ENCODE measurements at places on chromosomes 12 and 14.
A peak's percentile ranks its signal among the peaks of the same experiment; 100 is the strongest.

GRCh38 chr12:84276215-84276614, 636.4 kb downstream of the SLC6A15 start:
- DNase-seq, result no peak

GRCh38 chr14:104350463-104351185, 212.2 kb downstream of the KIF26A start:
- DNase-seq, result no peak

DNA sequence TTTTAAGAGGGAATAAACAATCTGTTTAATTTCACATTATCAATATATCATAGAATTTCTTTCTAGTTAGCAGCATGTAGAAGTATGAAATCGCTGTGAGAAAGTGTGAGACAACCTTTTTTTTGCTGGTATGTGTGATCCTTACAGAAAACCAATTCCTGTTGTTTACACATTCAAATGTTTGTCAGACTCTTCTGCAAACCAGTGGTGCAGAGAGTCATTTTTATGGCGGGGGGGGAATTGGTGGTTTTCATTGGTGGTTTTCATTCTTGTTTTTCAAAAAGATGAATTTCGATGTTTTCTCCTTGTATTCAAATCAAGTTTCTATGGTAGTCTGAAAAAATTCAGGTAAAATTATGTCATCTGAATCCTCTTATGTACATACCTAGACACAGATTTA, 57.8 kb downstream of the SLC25A21 start:
- no peak for DNase-seq

GRCh38 chr14:63039866-63040265, 5.4 kb downstream of the KCNH5 start:
- peak; percentile 68 for DNase-seq
